ENCODE measurements at places on chromosomes 12 and 14. TPM values are rescaled to one million over a fixed set of nuclear protein-coding genes. Genes with fewer than 3 reads are reported as not detected.

The GZMB gene
- total RNA-seq: 61.9 TPM

The HNRNPC gene
- 544 TPM for total RNA-seq

The SLC6A15 gene
- total RNA-seq: not detected

The CD69 gene
- 152 TPM for total RNA-seq

The ACOT6 gene
- not detected for total RNA-seq

The ADAM20 gene
- 0.33 TPM for total RNA-seq

The NKX2-1 gene
- total RNA-seq: not detected

Data from activated naive CD4-positive, alpha-beta T cell treated with anti-CD3 and anti-CD28 coated beads, Interleukin-2, amount 10 ng/mL, durations not matched to agents 5 hours and 36 hours (primary cell).